ENCODE measurements at places on chromosomes 13 and 19. TPM values are rescaled to one million over a fixed set of nuclear protein-coding genes. Genes with fewer than 3 reads are reported as not detected.

Gene SYNGR4
- not detected for total RNA-seq

Gene PALM
- 16.5 TPM for total RNA-seq

Gene CD177
- total RNA-seq, result 4.2 TPM

Gene ATP4A
- 0.50 TPM for total RNA-seq

Gene MIDN
- total RNA-seq, result 166 TPM

Gene ABHD13
- 6.6 TPM for total RNA-seq

DNA sequence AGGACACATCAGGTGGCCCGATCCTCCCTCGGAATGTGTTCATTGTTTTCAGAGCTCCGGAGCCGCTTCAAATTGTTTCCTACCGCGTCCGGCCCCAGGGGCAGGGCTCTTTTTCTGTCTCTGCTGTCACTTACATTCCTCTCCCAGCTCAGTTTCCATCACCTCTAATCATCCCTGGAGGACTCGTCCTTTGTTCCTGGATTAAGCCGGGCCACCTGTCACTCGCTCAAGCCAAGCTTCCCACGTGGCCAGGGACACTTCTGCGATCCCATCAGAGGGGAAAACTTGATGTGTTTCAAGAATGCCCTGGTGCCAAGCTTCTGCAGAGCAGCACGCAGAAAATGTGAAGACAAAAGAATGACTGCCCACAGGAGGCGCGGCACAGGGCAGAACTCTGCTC lies 13.5 kb downstream of the IL17D start:
- DNase-seq, result no peak

GRCh38 chr13:85543144-85543543 lies 256.1 kb downstream of the SLITRK6 start:
- no peak for DNase-seq

GRCh38 chr13:23558675-23559536 lies 11.3 kb upstream of the TNFRSF19 start:
- DNase-seq, result no peak

GRCh38 chr19:8352134-8352827 lies 9.2 kb upstream of the KANK3 start:
- no peak for DNase-seq

DNA sequence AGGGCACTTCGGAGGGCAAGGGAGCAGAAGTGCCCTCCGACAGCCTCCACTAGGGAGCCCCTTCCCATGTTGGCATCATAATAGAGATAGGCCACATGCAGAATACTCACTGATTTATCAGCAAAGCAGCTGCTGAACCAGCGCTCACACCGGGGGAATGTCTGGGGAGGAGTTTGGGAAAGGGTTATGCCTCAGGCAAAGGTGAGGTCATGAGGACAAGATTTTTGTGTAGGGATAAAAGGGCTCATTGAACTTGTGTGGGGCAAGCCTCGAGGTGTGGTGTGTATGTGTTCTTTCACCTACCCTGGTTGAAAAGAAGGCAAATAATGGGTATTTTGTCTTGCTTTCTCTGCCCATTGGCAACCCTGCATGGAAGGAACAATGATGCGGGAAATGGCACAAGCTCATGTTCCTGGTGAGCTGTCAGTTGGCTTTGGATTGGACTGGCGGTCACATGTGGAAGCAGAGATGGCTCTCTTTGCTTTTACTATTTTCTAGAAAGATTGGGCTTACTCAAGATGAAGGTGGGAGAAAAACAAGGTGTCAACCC lies 39.1 kb upstream of the SLC7A9 start:
- DNase-seq, result no peak

GRCh38 chr19:8367327-8368001 lies 3.5 kb downstream of the ANGPTL4 start:
- peak; percentile 61 for DNase-seq

- DNase-seq, result no peak
Measured at GRCh38 chr13:56563663-56564062, 577.1 kb upstream of the PRR20A start.

DNA sequence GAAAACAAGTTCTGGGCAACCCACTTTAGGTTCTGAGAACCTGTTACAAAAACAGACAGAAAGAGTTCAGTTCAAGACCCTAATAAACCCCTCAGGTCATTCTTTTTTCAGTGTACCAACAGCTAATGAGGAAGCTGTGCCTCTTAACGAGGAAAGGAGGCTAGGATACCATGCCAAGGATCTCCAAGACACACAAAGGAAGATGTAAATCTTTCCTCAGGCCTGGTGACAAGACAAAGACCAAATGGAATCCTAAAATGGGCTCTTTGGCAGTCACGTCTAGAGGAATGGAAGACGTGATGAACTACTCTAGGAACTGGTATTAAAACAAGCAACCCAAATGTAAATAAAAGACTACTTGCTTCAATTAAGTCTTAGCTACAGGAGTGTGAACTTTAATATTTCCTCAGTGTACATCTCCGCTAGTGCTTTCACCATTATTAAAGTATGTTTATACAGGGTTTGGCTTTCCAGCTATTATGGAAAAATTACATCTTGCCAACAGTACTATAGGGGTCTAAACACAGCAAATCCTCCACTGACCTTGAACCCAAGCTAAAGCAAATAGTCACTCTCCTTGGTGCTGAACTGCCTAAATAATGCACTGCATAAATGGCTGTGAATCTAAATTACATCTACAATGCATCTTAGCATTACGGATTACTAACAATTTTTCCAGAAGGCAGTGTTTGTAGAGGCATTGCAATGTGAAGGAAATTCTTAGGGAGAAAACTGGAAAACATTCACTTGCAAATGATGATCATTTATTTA lies 42.3 kb downstream of the ENOX1 start:
- no peak for DNase-seq

DNA sequence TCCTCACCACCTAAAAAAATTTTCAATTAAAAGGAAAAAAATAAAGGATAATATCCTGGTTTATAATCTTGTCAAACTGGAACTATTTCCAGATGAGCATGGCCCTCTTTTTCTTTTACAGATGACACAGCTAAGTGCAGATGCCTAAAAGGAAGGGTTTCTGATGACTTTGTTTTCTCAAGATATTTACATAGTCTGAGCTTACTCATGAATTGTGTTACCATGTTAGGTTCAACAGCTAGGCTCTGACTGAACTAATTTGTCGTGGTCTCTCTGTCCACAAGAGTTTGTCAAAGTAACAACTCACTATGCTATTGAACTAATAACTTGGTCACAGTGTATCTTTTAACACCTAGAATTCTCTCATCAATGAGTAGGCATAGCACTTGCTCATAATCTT lies 780.8 kb downstream of the GPC5 start:
- DNase-seq, result no peak

- no peak for DNase-seq
Measured at GRCh38 chr19:41908724-41909464, 19.4 kb downstream of the ERFL start.

DNA sequence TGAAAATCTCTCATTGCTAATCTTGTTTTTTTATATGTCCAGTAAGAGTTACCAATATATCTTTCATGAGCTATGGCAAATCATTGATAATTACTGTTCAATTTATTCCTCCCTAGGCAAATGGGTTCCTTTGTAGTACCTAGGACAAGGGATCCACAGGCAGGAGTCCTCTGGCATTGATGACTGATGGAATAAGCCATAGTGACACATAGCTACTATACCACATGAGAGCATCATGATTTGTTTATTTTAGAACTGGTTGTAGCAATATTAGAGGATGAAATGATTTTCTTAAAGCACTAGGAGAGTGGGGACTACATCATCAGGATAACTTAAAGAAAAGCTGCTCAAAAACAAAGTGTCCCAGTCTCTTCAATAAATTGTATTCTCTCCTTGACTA lies 21.7 kb upstream of the MAB21L1 start:
- DNase-seq, result no peak

GRCh38 chr13:113635048-113635420 lies 23.0 kb downstream of the ATP4B start:
- no peak for DNase-seq

DNA sequence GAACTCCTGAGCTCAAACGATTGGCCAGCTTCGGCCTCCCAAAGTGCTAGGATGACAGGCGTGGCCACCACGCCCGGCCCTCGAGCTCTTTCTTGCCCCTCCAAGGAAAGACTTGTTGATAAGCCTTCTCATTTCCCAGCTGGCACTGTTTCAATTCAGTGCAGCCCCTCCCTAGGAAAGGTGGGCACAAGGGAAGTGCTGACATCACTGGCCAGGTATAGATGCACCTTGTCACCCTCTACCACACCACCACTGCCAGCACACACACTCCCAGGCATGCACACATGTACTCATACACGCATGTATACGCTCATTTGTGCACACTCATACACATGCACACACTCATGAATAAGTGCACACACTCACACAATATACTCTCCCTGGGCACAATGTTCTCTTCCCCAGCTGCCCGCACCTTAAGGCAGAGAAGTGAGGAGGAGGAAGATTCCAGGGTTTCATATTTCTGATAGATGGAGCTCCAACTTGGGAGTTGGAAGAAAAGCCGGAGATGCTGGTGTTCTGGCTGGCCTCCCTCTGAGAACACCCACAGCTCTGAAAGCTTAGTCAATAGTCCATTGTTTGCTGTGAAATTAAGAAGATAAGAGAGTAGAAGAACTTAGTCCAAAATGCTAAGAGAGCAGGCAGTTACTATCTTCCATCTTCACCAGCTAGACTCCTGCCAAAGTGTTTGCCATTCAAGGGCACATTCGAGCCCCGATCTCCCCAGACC lies 196.7 kb downstream of the FOXO1 start:
- no peak for DNase-seq
